Gastroesophageal sphincter (tissue), 4 donors: ENCODE measurements at places on chromosomes 2 and 18. TPM values are rescaled to one million over a fixed set of nuclear protein-coding genes. Genes with fewer than 3 reads are reported as not detected.

CHPF gene
- 63.9 TPM for total RNA-seq

TNFAIP6 gene
- total RNA-seq: 7.6 TPM

RFX8 gene
- not detected for total RNA-seq

FEV gene
- total RNA-seq: not detected

ZNF804A gene
- total RNA-seq: 0.08 TPM

RALBP1 gene
- total RNA-seq: 109 TPM

SCYGR4 gene
- not detected for total RNA-seq

STPG4 gene
- 0.23 TPM for total RNA-seq

C2orf15 gene
- total RNA-seq: 3.3 TPM

DCDC2C gene
- total RNA-seq: not detected

IMPA2 gene
- total RNA-seq: 385 TPM

PPP1CB gene
- total RNA-seq: 1,194 TPM

AQP12B gene
- not detected for total RNA-seq

SERPINB3 gene
- 3.7 TPM for total RNA-seq

EPAS1 gene
- total RNA-seq: 122 TPM

RTKN gene
- total RNA-seq: 10.9 TPM

KCNK3 gene
- total RNA-seq: 12.6 TPM

BCL11A gene
- total RNA-seq: 10.6 TPM

IL36B gene
- not detected for total RNA-seq

XRCC5 gene
- 190 TPM for total RNA-seq

LHCGR gene
- 1.1 TPM for total RNA-seq

AGFG1 gene
- total RNA-seq: 73.1 TPM

DNA sequence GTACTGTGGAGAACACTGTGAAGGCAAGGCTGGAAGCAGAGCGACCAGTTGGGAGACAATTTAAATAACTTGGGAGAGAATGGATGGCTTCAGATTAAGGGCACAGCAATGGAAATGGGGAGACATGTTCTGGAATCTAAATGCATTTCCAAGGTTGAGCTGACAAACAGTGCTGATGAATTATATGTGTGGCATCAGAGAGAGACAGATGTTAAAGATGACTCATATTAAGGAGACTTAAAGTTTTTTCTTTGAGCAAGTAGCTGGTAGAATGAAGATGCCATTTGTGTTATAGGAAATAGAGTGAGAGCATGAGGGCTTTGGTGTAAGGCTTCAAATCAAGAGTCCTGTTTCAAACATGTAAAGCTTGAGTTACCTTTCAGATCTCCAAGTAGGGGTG, 441.8 kb downstream of the SETBP1 start:
- no peak for ATAC-seq

- no peak for ATAC-seq
These were observed 114.1 kb upstream of the MSH2 start for GRCh38 chr2:47288864-47289263.

- no peak for ATAC-seq
These were observed 15.6 kb downstream of the CNOT9 start for GRCh38 chr2:218583983-218584850.

- no peak for ATAC-seq
These were observed 1.8 kb downstream of the PAX8 start for GRCh38 chr2:113276761-113277425.

DNA sequence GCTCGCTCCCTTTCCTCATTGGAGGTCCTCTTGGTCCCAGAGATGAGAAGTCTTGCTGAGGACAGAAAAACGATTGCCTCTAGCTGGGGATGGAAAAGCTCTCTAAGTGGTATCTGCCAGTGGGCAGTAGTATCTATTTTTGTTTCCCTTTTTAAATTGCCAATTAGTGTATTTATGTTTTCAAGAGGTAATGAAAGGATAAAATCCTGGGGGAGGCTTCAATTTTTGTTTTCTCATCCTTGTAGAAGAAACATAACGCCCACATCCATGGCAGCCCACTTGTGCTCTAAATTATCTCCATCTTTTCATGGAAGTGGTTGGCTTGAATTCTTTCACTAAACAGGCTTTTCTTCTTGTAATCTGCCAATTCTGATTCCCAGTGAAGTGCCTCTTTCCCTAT, 14.3 kb downstream of the ANKRD29 start:
- no peak for ATAC-seq

GRCh38 chr18:67662996-67663395, 146.5 kb upstream of the DSEL start:
- no peak for ATAC-seq

- no peak for ATAC-seq
These were observed 36.4 kb upstream of the NT5DC4 start for GRCh38 chr2:112684415-112684775.

GRCh38 chr2:209613649-209614305, 157.9 kb upstream of the UNC80 start:
- ATAC-seq: no peak

GRCh38 chr18:64100116-64100922, 48.6 kb downstream of the LINC00305 start:
- no peak for ATAC-seq

DNA sequence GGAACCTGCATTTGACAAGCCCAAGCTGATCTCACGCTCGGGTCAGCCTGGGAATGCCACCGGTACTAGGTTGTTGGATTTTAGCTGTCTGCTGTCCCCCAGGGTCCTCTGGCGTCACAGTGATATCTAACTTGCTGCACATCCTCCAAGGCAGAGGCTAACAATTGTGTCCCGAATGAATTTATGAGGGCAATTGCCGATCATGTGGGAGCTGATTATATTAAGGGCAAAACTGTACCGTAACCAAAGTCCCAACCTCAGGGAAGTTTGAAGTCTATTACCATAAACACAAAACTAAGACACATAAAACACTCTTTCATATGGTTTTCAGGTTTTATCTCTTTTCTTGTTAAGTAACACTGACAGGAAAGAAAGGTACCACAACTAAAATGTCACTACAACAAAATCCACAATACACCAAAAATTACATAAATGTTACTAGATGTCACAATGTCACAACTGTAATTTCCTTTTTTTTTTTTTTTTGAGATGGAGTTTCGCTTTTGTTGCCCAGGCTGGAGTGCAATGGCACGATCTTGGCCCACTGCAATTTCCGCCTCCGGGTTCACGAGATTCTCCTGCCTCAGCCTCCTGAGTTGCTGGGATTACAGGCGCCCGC, 6.7 kb downstream of the UXS1 start:
- ATAC-seq: no peak

DNA sequence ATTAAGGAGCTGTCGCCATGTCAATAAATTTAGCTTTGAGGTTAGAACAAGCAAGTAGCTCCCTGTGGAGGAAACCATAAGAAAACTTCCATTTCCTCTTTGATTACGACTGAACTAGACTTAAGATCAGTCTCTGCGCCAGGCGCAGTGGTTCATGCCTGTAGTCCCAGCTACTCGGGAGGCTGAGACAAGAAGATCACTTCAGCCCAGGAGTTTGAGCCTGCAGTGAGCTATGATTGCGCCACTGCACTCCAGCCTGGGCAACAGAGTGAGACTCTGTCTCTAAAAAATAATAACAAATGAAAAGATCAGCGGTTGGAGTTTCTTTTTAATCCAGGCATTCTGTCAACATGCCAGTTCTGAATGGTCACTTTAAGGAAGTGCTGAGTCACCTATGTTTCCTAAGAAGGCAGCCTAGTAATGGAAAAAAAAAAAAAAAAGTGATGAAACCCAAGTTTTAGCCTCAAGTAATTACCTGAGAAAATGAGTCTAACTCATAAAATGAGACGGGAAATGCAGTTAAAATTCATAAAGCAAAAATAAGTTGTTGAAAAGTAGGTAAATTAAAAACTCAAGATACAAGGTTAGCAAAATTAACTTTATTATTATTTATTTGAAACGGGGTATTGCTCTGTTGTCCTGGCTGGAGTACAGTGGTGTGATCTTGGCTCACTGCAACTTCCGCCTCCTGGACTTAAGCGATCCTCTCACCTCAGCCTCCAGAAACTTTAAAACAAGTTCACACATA, 10.2 kb downstream of the C18orf32 start:
- ATAC-seq: peak; percentile 59

DNA sequence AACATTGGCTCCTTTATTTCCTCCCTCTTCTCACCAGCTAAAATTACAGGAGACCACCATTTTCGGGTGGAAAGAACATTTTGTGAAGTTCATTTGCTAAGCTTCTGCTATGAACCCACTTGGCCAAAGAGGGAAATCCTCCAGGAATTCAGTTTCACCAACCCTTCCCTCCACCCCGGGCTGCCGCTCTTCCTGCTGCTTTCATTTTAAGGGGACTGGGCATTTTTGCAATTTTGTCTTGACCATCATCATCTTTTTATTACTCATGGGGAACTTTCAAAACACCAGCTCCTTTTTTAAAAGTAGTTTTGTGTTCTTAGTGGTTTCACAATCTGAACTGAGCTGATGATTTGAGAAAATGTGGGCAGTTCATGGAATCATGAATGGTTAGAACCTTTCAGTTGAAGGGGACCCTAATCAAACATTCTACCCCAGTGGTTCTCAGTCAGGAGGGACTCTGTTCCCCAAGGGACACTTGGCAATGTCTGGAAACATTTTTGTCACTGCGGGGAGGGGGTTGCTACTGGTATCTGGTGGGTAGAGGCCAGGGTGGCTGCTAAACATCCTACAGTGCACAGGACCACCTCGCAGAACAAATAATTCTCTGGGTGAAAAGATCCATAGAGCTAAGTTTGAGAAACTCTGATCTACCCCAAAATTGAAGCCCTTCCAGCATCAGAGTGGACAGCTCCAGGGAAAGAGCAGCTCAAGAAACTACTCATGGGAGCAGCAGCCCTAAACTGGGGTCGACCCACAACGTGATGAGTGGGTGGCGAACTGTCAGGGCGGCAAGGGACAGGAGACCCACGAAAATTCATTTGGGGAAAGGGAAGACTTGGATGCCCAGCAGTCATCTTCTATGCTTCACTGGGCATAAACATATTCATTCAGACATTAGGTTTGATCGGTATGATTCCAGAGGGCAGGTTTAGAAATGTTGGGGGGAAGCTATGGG, 92.9 kb downstream of the ACKR3 start:
- peak; percentile 22 for ATAC-seq

- no peak for ATAC-seq
These were observed 28.6 kb upstream of the VIT start for GRCh38 chr2:36667931-36668330.
